ENCODE measurements at places on chromosomes 1 and 21.

DNA sequence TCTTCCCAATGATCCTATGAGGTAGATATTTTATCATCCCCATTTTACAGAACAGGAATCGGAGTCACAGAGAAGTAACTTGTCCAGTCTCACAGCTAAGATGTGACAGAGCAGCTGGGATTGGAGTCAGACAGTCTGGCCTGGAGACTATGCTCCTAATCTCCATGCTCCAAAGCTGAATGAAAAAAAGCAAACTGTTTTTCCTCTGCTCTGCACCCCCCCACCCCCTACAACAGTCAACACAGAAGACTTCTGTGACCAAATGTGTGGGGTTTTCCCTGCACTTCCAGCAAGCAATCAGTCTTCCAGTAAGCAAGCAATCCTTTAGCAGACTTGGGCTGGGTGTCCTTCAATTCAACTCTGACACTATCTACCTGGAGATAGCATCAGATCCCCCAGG lies 33.2 kb downstream of the KIRREL1 start:
- no peak for DNase-seq

DNA sequence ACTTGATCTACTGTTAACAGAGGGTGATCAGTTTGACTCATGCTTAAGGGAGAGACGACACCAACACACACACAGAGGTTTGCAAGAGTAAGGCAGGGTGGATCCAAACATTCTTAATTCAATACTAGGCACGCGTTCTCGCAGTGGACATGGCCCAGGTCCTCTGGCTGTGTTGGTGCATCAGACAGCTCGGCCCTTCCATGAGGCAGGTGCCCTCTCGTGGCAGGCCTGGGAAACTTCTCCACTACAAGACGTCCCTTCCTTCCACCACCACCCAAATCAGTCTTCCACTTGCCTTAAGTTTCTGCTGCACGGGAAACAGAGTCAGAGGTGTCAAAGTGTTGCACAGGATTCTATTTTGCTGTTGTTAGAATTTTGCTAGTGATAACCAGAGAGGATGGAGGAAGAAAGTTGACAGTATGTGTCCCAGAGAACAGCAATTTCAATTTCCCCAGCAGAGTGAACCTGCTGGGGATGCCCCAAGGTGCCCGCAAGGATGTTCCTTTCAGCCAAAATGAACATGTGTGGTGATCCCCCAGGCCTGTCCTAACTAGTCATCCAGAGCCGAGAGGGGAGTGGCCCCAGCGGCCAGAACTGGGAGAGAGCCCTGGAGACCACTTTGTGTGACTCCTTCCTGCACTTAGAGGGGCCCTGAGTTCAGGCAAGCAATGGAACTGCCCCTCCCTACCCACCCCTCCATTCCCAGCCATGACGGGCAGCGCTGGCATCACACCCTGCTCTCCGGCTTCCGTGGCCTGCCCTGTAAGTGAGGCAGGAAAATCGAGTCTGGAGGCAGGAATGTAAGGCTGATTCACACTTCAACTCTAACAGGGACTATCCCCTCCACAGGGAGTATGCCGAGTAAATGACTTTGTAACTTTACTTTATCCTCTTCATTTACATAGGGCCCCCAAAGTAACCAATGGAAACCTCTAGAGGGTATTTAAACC lies 34.8 kb downstream of the MX1 start:
- DNase-seq = no peak

- no peak for DNase-seq
Observed at GRCh38 chr1:19395678-19396192, 83.6 kb downstream of the SLC66A1 start.

- no peak for DNase-seq
Observed at GRCh38 chr1:82152356-82153271, 351.9 kb downstream of the ADGRL2 start.

DNA sequence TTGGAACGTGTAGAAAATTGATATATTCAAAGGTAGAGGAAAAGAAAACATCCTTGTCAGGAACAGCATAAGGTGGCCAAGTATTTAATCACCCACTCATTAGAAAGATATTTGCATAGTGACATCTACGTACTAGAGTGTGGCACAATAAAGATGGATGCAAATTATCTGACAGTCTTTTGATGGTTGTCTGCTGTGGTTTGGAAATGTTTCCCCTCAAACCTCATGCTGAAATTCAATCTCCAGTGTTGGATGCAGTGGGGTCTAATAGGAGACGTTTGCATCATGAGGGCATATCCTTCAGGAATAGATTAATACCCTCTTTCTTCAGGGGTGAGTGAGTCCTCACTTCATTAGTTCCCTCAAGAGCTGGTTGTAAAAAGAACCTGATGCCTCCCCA lies 34.1 kb upstream of the RUNX1 start:
- DNase-seq = no peak

DNA sequence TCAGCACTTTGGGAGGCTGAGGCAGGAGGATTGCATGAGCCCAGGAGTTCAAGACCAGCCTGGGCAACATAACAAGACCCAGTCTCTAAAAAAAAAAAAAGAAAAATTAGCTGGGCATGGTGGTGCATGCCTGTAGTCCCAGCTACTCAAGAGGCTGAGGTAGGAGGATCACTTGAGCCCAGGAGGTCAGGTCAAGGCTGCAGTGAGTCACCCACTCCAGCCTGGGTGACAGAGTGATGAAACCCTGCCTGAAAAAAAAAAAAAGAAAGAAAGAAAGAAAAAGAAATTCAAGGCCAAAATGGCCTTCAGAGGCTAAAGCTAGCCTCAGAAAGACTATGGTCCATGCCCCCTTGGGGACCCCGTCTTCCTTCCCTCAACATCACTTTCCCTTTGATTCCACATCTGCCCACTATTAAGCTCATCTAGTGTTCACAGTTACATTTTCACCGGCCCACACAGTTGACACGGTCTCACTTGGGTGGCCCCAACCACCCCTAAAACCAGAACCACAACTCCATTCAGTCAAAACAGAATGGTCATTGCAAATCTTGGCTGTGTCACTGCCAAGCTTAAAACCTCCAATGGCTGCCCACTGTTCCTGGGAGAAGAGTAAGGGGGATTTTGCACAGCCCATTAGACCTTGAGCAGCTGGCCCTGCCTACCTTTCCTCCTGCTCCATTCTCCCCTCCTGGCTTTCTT lies 2.1 kb upstream of the CAPN8 start:
- no peak for DNase-seq

- DNase-seq = no peak
Observed at GRCh38 chr1:3024019-3024418, 2.8 kb downstream of the ACTRT2 start.

GRCh38 chr1:89198491-89199072 lies at the start of gene GBP4:
Gene GBP4, minus strand, starts transcription at chr1:89198942. Its CDS starts 108 bp downstream, at chr1:89198834.
- DNase-seq = peak; percentile 10

- DNase-seq = peak; percentile 41
Observed at GRCh38 chr1:16888860-16889816, 6.6 kb upstream of the RNU1-2 start.

GRCh38 chr1:26472320-26472900 lies at the start of gene HMGN2:
Gene HMGN2, plus strand, starts transcription at chr1:26472440. Its CDS starts 173 bp downstream, at chr1:26472613.
- peak; percentile 73 for DNase-seq

DNA sequence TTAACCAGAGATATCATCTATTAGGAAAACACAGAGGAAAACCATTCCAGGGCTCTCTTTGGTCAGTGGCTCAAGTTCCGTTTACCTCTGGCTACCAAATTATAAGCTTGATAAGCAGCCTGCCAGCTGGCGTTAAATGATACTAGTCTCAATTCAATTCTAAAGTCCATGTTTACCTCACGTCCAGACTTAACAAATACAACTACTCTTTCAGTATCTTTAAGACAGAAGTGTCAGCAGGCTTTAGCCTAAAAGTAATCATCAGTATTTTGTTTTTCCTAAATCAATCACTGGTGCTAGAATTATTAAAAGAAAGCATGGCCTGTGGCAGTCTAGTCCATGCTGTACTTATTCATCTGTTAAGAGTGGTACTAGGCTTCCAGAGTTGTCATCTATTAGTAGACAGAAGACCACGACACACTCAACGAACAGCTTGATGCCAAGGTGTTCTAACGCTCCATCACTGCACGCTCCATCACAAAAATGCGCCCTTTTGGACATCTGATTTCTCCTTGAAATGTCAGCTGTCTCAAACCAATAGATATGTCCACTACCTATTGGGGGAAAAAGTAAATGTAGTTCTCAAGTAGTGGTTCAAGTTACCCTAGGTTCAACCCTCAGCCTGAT lies 1.5 kb downstream of the IVNS1ABP start:
- no peak for DNase-seq

- DNase-seq = no peak
Observed at GRCh38 chr1:33384040-33384812, 46.7 kb downstream of the PHC2 start.

- DNase-seq = no peak
Observed at GRCh38 chr1:55611123-55611522, 396.0 kb upstream of the USP24 start.

DNA sequence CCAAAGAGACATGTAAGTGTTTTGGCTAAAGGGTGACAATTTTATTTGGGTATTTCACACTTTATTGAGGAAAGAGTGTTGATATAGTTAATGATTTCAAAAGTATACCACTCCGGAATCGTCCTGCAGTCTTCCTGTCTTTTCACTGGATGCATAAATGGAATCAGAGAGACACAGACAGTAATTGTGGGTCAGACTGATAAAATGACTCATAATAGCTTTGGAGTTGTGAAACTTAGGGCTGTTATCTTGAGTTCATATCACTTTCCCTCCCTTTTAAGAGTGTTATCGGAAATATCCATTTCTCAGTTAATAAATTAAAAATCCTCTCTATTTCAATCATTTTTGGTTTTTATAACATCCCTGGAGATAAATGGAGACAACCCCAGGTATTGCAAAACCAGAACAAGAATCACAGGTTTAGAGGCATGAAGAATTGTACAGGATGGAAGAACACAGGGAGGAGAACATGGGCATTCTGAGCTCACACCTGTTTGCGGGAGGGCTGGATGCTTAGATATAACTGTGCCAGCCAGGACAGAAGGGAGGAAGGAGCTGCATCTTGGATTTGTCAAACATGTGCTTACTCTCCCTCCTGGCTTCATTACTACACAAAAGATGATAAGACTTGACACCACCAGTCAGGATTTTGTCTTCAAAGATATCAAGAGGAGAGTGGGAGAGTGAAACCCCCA lies 185.4 kb downstream of the LMO4 start:
- DNase-seq = no peak

DNA sequence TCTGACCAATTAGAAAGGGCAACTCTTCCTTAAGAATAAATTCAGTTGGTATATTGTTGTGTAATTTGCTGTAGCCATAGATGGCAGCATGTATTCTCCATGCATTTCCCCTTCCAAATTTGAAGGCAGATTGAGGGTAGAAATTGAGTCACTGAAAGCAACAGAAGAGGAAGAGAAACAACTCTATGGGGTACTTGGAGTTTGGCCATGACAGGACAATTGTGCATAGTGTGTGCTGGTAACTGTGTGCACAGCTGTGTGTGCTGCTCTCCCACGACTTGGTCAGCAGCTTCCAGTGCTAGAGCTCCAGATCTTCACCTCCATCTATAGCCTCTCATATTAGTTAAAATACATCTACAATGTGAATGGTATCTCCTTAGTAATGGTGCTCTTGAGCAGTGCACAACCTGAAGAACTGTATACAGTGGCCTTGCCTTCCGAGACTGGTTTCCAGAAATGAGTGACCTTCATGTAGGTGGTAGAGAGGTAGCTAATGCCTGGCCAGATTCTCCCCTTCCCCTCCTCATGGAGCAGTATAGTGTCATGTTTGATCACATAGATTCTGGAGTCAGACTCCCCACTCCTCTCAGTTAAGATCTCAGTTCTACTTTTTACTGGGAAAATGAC lies 882 bp upstream of the FCAMR start:
- DNase-seq = no peak

DNA sequence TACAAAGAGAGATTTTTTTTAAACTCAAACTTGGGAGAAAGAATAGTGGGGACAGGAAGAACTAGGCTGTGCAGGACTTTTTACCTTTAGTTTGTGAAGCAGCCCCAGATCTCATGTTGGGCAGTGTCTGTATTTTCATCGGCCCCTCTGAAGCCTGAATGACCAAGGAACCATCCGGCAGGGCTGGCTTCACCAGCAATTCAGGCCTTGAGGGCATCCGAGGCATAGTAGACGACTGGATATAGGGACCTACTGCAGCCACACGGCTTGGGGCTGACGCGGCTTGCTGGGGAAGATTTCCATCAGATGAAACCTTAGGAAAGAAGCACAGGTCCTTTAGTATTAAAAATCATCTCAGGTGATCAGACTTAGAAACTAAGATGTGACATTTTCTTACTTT lies 43.7 kb downstream of the TP53BP2 start:
- DNase-seq = no peak

DNA sequence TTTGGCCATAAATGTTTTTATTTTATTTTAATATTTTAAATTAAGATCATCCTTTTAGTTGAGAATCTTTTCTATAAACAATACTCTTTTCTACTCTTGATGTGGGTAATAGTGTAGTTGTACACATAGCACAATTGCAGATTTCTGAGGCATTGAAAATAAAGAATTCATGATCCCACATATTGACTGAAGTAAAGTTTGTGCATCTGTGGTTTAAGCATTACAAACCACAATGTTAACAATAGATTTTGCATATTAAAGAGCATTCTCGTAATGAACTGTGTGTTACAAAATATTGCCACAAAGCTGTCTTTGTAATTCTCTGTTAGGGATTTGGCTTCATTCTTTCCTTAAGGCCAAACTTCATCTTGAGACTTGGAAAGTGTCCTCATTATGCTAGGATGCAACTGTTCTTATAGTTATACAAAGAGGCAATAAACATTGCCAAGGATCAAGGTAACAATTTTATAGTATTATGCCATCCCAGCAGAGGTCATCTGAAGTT lies 256.8 kb downstream of the OLFM3 start:
- DNase-seq = no peak

- no peak for DNase-seq
Observed at GRCh38 chr21:42570841-42571387, 57.3 kb downstream of the SLC37A1 start.

GRCh38 chr1:221182791-221183533 lies 303.7 kb downstream of the HLX start:
- no peak for DNase-seq

DNA sequence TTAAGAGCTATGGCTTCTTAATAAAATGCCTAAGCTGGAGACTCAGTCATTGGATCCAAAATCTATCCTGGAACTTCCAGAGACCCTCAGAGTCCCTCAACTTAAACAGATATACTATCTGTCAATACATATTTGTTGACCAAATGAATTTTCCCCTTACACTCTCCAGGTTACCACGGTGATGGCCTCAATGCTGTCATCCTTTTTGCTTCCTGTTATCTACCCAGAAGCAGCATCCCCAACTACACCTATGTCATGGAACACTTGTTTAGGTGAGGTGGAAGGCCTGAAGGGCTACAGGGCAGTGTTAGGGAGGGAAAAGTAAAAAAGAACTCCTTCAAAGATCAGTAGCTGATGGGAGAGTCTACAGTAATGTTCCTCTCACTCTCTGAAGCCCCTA lies 4.4 kb upstream of the C1orf56 start:
- no peak for DNase-seq

DNA sequence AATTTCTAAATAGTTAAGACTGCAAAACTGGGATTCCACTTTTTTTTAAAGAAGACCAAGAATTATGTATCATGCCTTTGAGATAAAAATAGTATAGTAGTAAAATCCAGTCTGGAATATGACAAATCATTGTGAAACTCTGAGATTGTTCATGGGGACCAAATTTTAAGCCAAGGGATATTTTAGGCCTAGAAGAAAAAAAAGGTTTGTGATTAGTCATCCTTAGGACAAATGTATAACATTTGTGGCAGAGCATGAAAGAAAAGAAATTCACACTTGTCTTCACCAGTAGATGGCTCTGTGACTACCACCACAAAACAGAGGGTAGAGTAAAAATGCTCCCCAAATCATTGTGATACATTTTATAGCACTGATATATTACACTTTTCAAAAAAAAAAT lies 226.1 kb downstream of the KCTD3 start:
- DNase-seq = no peak

All from activated naive CD8-positive, alpha-beta T cell treated with anti-CD3 and anti-CD28 coated beads, Interleukin-2, amount 50 U/mL, for 16 hours (primary cell).